ENCODE measurements at places on chromosomes 6 and 20. TPM values are rescaled to one million over a fixed set of nuclear protein-coding genes. Genes with fewer than 3 reads are reported as not detected.

GRCh38 chr6:116482780-116483179, 21.6 kb downstream of the CALHM6 start:
- H3K27ac ChIP-seq, result no peak overlapping the region
- no peaks in the 10 kb centered on the region for H3K27me3 ChIP-seq
- no peak overlapping the region for H3K4me3 ChIP-seq
- H3K36me3 ChIP-seq, result no peaks in the 10 kb centered on the region
- DNase-seq, result no peak

DNA sequence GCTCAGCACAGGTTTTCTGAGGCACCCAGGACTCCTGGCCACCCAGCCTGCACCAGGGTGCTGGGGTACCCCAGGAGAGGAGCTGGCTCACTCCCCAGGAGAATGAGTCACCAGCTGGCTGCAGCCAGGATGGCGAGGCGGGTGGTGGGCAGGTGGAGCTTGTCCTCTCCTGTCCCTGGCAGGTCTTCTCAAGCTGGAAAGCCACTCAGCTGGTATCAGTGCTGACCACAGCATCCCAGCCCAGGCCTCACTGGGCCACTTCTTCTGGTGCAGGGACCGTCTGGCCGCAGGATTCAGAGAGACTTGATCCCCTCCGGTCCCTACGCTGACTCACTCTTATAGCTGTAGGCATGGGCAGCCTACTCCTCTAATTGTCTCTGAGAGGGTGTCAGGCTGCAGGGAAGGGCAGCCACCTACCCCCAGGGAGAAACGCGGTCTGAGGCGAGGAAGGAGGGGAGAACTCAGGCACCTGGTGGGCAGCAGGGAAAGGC, 22.2 kb downstream of the TFEB start:
- no peak overlapping the region for H3K4me3 ChIP-seq
- peak; percentile 53 for DNase-seq
- no peak overlapping the region for H3K27ac ChIP-seq
- peaks cover 23% of the 10 kb centered on the region for H3K4me1 ChIP-seq

DNA sequence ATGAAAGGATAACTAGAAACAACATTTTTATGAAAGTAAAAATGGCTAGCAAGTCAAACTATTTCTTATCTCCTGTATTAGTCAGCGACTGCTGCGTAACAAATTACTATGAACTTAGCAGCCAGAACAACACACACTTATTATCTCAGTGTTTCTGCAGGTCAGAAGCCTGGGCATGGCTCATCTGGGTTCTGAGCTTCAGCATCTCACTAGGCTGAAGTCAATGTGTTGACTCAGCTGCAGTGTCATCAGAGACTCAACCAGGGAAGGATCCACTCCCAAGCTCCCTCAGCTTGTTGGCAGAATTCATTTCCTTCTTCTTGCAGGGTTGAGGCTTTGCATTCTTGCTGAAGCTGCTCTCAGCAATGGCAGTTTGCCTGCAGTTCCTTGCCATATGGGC, 33.2 kb upstream of the IGF2R start:
- peak; percentile 57 for DNase-seq
- no peak overlapping the region for H3K27ac ChIP-seq
- no peak overlapping the region for H3K4me3 ChIP-seq

DNA sequence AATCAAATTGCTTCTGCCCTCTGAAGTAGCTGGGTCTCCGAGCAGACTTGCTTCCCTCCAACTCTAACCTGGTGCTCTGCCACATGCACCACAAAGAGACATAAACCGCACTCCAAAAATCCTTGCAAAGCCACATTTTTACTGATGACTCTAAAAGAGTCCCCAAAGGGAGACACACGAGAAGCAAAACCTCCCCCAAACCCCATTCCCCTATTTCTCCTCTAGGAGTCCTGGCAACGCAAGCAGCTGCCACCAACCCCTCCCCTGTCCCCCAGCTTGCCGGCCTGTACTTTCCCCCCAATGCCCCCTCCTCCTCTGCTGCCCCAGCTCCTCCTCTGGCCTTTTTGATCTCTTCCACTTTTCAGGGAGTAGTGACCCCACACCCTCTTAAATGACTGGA, 180.1 kb upstream of the ARID1B start:
- no peak overlapping the region for H3K4me3 ChIP-seq
- H3K27me3 ChIP-seq, result 0 out of 2 replicates have a peak, but pooled peaks cover 6% of the 10 kb centered on the region
- no peaks in the 10 kb centered on the region for H3K36me3 ChIP-seq
- H3K4me1 ChIP-seq, result no peaks in the 10 kb centered on the region
- DNase-seq, result no peak
- H3K27ac ChIP-seq, result no peak overlapping the region

- no peaks in the 10 kb centered on the region for H3K4me1 ChIP-seq
- no peak for DNase-seq
- no peaks in the 10 kb centered on the region for H3K27me3 ChIP-seq
- H3K4me3 ChIP-seq, result peak overlapping the region; percentile 18
- H3K36me3 ChIP-seq, result no peaks in the 10 kb centered on the region
Measured at GRCh38 chr6:48990739-48991138, 472.3 kb downstream of the MMUT start.

- peaks cover 3% of the 10 kb centered on the region for H3K36me3 ChIP-seq
- no peaks in the 10 kb centered on the region for H3K4me1 ChIP-seq
- no peak for DNase-seq
- no peak overlapping the region for H3K27ac ChIP-seq
Measured at GRCh38 chr6:161138543-161139303, 135.1 kb downstream of the AGPAT4 start.

- H3K4me3 ChIP-seq, result no peak overlapping the region
- no peak for DNase-seq
- H3K27me3 ChIP-seq, result peaks cover 8% of the 10 kb centered on the region
- no peaks in the 10 kb centered on the region for H3K4me1 ChIP-seq
Measured at GRCh38 chr6:151167034-151167433, 72.7 kb upstream of the AKAP12 start.

DNA sequence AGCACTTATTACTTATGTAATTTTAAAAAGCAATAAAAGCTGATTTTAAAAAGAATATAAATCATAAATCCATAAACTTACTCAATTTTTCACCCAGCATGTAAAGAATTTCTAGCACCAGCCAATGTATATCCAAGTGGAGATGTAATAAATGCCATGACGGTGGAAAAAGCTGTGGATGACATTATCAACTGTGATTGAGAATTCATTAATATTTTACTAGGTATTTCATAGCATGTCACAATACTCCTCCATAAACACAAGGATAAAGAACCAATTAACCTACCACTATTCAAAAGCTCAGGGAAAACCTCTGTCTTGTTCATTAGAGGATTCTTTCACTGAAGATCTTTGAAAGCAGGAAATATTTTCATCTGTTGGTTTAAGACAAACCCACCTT, 13.2 kb downstream of the MMS22L start:
- no peaks in the 10 kb centered on the region for H3K27me3 ChIP-seq
- no peak overlapping the region for H3K4me3 ChIP-seq

DNA sequence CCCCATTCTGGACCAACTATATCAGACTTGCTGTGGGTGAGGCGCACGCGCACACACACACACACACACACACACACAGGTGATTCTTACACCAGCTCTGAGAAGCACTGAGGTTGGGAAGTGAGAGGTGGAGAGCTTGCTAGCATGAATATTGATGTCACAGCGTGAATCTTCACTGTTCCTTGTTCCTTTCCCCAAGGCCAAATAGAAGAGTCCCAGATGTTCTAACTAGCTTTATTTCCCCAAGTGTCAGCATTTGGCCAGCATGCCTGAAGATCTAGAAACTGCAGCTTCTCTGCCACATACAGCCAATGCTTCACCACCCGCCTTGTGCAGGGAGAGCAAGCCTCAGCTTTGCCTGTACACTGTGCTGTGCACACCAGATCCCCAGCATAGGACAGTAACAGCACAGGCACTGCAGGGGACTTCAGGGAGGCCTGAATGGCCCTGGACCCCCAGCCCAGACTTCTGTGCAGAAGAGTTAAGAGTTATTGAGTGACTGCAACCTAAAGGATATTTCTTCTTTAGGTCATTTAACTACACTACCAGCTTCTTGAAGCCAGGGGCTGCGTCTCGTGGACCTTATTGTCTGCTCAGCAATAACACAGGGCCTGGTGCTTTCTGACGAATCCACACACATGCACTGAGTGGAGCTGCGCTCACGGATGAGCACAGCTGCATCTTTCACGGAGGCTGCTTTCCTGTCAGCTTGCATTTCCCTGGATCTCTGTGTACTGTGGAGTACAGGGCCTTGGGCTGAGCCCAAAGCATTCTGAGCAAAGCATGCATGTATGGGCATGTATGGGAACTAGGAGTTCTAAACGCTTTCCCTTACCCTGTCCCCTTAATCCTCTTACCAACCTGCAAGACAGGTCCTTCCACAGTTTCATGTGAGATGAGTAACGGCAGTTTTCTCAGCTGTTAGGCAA, 13.9 kb upstream of the CD93 start:
- H3K36me3 ChIP-seq, result no peaks in the 10 kb centered on the region
- H3K4me3 ChIP-seq, result no peak overlapping the region
- H3K27ac ChIP-seq, result no peak overlapping the region
- DNase-seq, result no peak

The ASIP gene
- total RNA-seq, result not detected

Measured in GM23248 (cell line).